ENCODE measurements at places on chromosomes 11 and 22. TPM values are rescaled to one million over a fixed set of nuclear protein-coding genes. Genes with fewer than 3 reads are reported as not detected.

Gene PLA2G6
- total RNA-seq, result 3.4 TPM

Gene ESAM
- total RNA-seq, result not detected

Gene OR8B8
- total RNA-seq, result not detected

GRCh38 chr22:45905924-45906865 lies 70.8 kb downstream of the WNT7B start:
- no peak for DNase-seq

DNA sequence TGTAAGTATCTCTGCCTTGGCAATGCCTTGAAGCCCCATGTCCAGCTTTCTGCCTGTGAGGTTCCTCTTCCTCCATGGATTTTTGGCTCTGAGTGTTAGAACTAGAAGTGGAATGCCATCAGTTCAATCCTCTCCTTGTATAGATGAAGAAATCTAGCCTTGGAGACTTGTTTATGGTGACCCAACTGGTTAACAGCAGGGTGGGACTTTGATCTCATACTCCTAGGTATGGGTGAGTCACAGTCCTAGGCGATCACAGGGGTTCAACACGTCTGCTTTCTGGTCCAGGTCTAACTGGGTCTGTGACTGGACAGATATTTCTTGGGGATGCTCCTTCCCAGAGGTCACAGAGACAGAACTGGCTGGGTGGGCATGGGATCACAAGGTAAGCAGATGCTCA lies 9.2 kb upstream of the MTFP1 start:
- DNase-seq, result no peak

- no peak for DNase-seq
These were observed 25.7 kb upstream of the TPBGL start for GRCh38 chr11:75214843-75215242.

DNA sequence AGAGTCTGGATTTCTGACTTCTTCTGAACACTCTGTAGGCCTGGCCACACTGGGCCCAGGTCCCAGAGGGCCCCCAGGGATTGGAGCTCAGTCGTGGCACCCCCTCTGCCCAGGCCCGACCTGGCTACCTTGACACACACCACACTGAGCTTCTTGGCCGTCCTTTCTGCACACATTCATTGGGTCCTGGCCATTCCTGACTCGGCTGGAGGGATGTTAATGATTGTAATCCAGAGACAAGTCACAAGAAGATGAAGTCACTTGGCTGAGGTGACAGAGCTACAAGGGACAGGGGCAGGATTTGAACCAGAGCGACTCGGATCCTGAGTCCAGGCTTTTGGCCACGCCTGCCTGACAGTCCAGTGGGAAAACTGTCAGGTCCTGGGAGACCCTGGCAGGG lies 23.9 kb upstream of the PDGFB start:
- DNase-seq, result no peak

DNA sequence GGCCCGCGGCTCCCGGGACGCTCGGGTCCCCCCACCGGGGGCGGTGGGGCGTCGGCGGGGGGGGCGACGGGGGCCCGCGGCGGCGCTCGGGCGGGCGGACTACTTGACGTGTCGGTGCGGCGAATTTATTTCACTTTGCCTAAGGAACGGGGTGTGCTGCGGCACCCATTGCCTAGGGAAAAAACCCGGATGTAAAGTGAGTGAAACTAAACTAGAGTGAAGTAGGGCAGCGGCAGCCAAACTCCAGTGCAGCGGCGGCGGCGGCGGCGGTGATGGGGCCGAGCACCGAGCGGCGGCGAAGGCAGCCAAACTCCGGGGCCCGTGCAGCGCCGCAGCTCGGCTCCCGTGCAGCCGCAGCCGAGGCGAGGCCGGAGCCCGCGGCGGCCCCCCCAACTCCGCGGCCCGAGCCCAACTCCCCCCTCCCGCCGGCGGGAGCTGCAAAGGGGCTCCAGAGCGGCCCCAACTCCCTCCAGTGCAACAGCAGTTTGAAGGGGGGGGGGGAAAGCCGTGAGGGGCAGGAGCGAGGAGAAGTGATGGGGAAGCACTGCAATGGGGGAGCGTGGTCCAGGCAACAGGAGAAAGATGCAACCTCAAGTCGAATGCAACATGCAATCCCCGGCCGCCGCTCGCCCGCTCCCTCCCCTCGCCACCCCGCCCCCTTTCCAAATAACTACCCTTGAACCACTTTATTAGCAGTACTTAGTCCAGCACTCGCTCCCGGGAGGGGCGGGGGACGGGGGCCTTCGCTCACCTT lies 647 bp upstream of the PHF21A start:
- peak; percentile 59 for DNase-seq

DNA sequence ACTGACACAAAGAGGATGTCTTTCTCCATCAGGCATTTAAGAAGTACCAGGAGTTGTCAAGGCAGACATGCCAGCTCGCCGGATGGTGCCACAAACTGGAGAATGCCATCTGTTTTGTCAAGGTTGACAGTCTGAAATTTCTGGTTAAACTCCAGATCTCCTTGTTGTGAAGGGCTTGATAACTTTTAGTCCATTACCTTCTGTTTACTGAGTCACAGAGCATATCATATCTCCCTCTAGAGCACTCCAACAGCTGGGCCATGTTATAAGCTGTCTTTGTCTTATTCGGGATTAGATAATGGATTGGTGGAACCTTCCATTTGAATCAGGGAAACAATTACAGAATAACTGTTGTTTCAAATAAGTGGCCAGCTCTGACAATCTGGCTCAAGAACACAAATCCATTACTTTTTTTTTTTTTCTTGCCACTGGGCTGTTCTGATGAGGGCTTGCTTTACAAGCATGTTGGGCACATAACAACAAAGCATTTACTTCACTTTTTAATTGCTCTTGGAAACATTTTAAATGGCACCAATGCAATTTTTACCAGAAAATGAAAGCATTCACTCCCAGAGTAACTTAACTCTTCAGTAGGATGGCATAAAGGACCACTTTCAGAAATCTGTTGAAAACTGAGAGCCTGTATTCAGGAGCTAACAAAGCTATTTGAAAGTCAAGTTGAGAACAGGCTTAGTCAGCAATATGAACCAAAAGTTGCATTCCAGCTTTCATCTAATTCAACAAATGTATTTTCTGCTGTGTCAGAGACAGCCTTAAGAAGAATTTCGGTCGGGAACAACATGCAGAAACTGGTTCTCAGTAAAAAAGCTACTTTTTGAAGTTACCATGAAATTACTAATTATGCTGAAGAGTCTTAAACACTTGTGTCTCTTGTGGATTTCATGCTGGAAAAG lies 227.6 kb upstream of the PITPNB start:
- no peak for DNase-seq

DNA sequence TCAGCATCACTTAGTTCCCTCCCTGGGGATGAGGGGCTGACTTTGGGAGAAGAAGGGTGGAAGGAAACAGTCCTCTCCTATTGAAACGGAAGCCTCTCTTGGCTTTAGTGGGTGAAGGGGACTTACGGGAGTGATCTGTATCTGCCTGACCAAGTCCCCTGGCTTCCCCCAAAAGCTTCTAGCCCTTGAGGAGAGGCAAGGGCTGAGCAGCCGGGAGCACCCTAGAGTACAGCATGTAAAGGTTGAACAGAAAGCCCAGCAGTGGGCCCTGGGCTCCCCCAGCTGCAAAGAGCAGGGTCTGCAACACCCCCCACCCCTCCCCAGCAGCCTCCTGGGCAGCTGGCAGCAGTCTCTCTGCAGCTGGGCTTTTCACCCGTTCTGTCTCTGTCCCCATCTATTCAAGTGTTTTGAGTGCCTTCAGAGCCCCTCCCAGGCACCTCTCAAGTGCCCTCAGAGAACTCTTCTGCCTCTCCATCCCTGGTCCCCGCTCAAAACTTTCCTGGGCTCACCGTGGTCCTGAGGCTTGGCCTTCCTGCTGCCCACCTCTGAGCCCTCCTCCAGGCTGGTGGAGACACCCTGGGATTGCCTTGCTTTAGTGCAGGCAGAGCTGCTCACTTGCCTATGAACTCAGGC lies 2.7 kb downstream of the CAPN5 start:
- no peak for DNase-seq

GRCh38 chr22:16608931-16609330 lies 16.3 kb upstream of the CCT8L2 start:
- DNase-seq, result no peak

Gene IL18
- total RNA-seq, result 52.6 TPM
